GM04504 (cell line): ENCODE measurements at places on chromosomes 1 and 21.

DNA sequence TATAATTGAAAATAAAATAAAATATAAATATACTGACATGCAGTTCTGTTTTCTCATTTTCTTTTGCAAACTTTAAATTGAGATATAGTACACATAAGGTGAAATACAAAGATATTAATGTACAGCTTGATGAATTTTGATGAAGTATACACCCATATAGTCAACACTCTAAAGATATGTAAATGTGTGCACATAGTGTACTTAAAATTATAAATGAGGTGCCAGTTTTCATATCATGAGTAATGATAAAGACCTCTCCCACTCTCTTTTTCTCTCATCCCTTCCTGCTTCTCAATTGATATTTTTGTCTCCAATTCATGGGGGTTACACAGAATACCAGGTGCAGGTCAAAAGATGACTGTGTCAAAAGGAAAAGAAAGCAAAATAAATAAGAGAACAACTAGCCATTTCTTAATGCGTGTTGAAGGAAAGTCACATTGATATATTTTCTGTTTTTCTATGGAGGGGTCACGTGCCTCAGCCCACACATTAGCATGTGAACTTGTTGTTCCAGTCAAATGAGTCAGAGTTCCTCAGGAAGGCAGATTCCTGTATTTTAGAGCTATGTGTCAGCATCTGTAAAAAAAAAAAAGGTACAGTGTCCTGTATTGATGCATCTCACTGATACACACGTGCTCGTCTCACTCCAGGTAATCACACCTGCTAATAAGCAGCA, 64.3 kb upstream of the HOOK1 start:
- peak; percentile 58 for DNase-seq

DNA sequence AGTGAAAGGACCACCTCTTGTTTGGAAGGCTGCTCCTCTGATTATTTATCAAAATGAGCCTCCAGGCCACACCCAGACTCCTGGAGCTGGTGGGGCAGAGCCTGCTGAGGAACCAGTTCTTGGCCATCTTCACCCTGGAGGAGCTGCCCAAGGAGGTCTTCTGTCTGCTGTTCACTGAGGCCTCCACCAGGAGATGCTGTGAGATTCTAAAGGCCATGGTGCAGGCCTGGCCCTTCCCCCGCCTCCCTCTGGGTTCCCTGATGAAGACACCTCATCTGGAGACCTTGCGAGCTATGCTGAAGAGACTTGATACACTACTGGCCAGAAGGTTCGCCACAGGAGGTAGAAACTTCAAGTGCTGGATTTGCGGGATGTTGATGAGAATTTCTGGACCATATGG, 61.7 kb upstream of the GJA8 start:
- DNase-seq, result no peak

- DNase-seq, result no peak
Observed at GRCh38 chr1:10641976-10642375, 154.5 kb downstream of the CASZ1 start.

DNA sequence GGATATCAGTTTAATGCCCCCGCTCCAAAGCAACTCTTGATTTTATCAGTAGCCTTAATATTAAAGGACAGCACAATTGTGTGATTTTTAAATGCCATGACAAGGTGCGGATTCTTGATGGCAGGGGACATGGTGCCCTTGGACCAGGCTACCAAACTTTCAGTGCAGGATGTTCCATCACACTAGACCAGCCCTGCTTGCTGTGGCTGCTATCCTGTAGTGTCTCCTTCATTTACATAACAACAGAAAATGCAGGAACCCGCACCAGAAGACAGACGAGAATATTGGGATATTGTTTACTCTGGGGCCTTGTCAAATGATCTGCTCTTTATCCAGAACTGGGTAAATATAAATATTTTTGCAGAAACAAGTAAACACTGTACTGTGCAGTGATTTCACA, 229.3 kb upstream of the PKN2 start:
- no peak for DNase-seq

DNA sequence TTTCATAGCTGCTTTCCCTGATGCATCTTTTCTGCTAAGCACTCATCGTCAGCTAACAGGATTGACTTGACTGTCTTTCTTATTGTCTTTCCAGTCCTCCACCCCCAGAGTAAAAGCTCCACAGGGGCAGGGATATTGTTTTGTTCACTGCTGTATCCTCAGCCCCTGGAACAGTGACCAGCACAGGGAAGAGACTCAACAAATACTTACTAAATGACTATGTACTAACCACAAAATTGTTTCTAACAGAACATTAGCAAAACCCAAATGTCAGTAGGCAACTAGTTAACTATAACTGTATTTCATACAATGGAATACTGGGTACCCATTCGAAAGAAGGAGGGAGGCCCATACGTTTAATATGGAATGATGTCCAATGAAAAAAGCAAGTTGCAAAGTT, 53.0 kb downstream of the BCAR3 start:
- DNase-seq, result no peak

DNA sequence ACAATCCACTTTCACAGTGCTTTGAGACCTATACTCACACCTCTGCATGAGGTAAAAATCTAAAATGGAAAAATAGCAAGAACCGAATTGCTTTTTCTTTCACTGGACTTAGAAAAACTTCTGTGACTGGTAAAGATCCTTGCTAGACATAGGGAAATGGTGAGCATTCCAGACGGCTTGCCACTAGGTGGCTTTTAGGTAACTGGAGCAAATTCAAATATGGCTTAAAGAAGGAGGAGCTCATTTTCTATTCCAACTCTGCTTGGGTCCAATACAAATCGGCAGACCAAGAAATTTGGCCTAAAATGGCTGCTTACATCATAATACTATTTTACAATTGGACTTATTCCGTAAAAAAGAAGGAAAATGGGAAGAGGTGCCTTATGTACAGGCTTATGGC, 977.9 kb downstream of the ADGRL2 start:
- no peak for DNase-seq

DNA sequence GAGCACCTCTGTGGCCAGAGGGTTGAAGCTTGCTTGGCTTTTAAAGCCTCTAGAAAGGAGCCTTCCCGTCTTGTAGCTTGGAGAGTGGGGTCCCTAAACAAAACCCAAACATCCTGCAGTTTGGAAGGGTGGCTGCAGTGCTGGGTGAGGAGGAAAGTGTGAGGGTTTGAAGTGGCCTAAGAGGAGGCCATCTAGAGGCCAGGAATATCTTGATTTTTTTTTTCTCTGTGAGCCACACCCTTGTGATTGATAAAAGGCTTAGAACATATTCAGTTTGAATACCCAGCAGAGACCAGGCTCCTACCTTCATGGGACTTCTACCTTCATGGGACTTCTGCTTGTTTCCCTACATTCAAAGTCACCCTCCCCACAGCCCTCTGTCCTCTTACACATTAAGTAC, 37.3 kb upstream of the PIGV start:
- DNase-seq, result no peak

DNA sequence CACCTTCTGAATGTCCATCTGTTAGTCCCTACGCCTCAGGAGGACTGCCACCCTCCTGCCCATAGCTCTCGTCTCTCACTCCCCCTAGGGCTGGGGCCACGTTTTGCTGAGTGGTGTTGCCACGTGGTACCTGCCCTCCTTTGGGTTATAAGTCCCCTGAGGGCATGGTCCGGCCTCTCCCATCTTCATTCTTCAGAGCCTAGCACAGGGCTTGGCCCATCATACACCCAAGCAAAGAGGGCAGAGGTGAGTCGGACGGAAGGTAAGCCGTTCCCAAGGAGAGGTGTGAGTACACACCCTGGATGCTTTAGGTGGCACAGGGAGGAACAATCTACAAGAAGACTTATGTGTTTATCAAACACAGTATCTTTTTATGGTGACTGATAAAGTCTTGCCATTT, 10.9 kb downstream of the PADI2 start:
- no peak for DNase-seq

GRCh38 chr21:38982096-38982495, 176.4 kb downstream of the ETS2 start:
- no peak for DNase-seq

DNA sequence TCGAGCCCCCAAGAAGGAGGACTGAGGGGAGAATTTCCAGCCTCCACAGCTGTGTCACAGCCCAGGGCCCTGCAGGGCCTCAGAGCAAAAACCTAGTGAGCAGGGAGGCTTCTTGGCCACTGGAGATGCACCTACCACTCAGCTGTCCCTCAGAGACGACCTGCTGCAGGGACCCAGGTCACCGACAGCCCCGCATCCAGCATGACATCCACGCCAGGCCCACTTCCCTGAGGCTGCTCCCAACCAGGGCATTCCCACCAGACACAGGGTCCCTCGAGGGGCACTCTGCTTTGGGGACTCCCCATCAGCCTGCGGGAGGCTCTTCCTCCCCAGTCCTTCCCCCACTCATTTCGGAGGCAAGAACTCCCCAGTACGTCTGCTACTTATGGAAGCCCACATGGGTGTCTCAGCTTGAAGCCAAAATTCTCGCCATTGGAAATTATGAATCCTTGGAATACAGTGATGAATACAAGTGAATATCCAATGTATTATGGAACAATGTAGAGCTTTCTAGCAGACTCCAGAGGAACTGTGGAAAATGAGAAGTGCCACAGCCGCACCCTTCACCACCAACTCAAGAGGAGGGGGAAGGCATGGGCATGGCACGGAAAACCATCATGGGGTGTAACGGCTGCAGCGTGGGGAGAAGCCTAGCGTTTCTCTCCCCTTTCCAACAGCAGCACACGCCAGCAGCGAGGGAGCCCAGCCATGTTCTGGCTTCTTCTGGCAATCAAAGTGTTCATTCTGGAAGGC, 6.9 kb downstream of the TFF3 start:
- no peak for DNase-seq

- no peak for DNase-seq
Observed at GRCh38 chr1:174322202-174322862, 125.4 kb upstream of the GPR52 start.

DNA sequence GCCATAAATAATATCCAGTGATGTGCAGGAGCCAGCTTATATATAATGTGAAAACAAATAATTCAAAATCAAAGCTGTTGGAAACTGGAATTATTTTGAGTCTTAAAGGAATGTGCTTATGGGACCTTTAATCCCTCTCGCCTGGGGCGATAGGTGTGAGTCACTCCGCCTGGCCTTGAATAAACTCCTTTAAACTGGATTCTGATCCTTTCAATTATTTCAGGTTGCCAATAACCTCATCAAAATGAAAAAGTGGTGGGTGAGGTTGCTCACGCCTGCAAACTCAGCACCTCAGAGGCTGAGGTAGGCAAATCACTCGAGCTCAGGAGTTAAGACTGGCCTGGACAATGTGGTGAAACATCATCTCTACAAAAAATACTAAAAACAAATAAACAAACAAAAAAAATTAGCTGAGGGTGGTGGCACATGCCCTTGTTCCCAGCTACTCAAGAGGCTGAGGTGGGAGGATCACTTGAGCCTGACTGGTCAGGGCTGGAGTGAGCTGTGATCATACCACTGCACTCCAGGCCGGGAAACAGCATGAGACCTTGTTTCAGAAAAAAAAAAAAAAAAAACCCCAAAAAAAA, 11.4 kb upstream of the SLC2A5 start:
- DNase-seq, result no peak

DNA sequence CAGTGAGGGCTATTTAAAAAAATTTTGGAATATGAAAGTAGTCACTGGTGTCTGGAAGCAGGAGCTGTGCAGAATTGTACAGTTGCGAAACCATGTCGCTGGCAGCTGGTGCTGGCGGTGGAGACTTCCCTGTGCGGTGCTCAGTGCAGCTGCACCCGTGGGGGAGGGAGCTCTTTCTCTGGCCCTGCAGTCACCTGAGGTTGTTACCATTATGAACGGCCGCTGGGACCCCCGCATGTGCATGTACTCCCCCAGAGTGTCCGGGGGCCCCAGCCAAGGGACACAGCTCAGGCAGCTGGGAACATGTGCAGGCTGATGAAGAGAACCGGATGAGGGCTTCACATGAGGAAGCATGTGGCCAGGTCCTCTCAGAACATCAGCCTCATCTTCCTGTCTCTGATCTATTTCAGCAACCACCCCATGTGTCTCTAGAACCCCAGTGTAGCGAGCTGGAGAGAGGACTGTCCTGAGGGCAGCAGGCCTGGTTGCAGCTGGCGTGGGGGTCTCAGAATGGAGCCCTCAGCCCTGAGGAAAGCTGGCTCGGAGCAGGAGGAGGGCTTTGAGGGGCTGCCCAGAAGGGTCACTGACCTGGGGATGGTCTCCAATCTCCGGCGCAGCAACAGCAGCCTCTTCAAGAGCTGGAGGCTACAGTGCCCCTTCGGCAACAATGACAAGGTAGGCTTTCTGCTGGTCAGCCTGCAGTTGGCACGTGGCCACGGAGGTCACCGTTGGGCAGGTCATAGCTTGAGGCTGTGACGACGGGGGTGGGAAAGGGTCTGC, at the start of gene TRPM2:
Gene TRPM2, plus strand, starts transcription at position 431 of the 780 bp plus-strand sequence. Its CDS starts 80 bp downstream, at position 511.
- no peak for DNase-seq

DNA sequence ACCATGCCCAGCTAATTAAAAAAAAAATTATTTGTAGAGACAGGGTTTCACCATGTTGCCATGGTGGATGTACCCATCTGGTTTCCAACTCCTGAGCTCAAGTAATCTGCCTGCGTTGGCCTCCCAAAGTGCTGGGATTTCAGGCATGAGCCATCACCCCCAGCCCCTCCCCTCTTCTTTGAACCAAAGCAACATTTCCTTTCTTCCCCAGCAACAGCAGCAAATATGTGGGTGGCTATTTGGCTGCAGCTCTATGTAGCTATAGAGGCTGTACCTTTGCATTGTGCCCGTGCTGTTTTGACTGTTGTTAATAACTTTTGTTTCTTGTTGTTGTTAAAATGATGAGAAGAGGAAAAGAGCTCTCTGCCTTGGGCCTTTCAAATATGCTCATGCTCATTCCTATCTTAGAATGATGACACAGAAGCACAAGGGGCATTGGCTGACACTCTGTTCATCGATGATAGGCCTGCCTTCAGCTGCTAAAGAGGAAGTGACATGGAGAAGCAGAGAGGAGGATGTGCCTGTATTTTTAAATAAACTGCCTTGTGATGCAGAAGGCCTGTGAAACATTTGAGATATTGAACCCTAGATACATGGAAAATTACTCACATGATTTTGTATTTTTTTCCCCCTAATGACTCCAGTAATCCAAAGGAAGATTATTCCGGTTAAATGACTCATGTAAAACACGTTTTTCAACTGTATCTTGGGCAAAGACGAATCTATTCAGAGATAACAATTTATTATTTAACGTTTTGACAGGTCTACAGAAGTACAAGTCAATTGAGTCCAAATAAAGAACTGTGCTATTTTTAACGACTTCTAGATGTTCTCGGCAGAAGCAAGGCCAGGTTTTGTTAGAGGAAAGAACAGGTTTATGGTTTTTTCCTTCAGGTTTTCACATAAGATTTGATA, 20.5 kb upstream of the XPR1 start:
- no peak for DNase-seq

DNA sequence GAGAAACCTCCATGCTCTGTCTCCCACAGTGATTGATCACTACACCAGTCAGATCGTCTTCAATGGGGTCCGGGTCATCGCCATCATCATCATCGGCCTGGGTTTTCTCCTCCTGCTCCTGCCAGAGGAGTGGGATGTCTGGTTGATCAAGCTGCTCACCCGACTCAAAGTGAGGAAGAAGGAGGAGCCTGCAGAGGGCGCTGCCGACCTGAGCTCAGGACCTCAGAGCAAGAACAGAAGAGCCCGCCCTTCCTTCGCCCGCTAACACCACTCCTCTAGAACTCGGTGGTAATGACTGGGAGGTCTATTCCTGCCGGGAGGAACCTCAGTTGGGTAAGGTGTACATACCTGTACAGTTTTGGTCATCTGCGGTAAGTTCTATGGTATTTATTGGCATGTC, 50.3 kb upstream of the COA6 start:
- no peak for DNase-seq
